ENCODE measurements at places on chromosomes 16 and 17. TPM values are rescaled to one million over a fixed set of nuclear protein-coding genes. Genes with fewer than 3 reads are reported as not detected.

Gene EME1
- 3.6 TPM for total RNA-seq

Gene CDYL2
- 2.8 TPM for total RNA-seq

DNA sequence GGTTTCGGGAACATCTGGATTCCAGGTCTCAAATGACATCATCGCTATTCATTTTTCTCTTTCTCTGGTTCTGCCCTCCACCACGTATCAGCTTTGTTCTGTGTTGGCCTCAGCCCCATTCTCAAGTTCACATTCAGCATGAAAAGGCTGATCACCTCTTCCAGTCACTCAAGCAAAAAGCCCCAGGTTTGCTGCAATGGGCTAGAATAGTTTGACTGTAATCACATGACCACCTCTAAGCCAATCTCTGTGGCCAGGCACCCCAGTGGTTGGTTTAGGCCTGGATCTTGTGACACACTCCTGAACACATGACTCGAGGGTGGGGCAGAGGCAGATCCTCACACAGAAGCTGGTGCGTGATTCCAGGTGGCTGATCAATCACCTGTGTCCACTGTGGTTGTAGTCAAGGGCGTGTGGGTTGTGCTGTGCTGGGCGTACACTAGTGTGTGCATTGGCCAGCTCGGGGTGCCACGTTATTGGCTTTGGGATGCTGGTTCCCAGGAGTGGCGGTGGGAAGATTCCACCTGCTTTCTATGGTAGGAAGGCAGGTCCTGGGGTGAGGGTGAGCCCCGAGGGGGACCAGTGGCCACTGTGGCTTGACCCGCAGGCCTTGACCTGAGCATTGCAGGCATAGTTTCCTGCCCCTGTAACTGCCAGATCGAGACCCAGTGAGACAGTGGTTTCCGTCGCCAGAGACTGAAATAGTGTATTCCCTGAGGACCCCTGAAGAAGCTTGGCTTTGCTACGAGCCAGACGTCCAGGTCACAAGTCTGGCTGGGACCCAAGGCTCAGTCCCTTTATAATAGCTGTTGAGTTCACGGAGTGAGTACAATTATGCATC lies 12.0 kb downstream of the EEF2K start:
- DNase-seq, result peak; percentile 52

Gene SPN
- total RNA-seq, result 2.8 TPM

- peak; percentile 23 for DNase-seq
Observed at GRCh38 chr16:1771864-1772361, 570 bp upstream of the NME3 start.

Gene PTGES3L
- total RNA-seq, result 4.8 TPM

Gene SLC12A4
- total RNA-seq, result 38.1 TPM

GRCh38 chr17:3771140-3771539 lies 29.8 kb downstream of the ITGAE start:
- DNase-seq, result no peak

DNA sequence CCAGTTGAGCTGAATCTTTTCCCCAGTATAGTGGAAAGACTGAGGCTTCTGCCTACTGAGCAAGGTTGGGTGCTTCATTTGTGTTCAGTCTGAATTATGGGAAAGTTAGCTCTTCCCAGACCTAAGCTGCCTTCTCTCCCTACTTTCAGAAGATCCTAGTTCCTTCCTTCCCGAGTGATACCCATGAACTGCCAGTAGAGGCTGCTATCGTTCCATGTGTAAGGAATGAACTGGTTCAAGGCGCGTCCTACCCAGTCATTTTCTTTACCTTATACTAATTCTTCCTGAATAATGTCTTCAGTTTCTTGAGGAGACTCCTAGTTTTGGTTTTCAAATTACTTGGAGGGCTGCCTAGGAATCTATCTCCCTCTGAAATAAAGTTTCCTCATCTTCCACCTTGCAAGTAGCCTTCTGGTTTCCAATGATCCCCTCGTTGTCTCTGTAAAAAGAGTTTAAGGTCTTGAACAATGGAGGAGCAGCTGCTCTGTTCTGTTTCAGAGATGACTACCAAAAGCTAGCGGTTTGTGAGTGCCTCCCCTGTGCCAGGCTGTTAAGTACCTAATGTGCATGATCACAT lies 934 bp upstream of the AOC2 start:
- DNase-seq, result peak; percentile 54

Gene CCL13
- total RNA-seq, result 10.3 TPM

Gene FBXL19
- 9.8 TPM for total RNA-seq

DNA sequence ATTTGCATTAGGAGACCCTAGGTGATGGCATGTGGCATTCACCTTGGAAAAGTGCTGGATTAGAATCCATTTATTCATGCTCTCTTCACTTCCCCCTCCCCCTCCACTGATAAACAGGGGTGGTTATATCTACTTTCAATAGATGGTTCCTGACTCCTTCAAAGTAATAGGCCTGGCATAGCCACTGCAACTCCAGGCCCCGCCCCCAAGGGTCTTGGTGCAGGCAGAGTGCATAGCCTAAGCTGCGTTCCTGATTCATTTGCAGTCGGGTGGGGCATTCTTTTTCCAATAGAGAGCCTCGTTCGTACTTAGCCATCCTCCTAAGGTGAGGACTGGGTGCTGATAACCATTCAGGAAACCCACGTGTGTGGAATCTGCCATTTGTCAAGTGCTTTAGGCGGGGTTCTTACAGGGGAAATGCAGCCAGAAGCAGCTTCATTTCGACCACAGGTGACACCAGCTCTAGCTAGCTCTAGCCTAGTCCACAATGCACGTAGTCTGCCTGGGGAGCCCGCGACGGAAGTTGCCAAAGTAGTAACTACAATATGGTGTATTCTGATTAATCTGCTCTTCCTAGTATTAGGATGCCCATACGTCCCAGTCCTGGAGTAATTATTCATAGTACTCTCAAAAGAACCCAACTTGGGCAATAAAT lies 11.1 kb downstream of the UBE2O start:
- DNase-seq, result no peak

- DNase-seq, result no peak
Observed at GRCh38 chr16:26532456-26532855, 534.3 kb upstream of the C16orf82 start.

Gene SALL1
- not detected for total RNA-seq

- DNase-seq, result peak; percentile 11
Observed at GRCh38 chr16:52591934-52592592, 45.1 kb upstream of the TOX3 start.

- no peak for DNase-seq
Observed at GRCh38 chr16:12611006-12611477, 192.6 kb downstream of the CPPED1 start.

GRCh38 chr16:1048442-1049112 lies 24.0 kb upstream of the SSTR5 start:
- peak; percentile 54 for DNase-seq

DNA sequence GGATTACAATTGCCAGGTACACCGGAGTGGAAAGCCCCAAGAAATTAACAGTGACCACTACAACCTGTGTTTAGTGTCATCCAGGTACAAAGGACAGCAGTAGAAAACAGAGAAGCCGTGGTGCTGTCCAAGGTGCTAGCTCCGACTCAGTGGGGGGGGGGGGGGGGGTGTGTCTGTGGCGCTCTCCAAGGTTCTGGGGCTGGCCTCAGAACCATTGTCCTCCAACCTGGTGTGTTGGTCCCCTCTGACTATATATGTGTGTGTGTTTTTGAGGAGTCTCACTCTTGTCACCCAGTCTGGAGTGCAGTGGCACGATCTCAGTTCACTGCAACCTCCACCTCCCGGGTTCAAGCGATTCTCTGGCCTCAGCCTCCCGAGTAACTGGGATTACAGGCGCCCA lies 5.8 kb upstream of the ZNF23 start:
- no peak for DNase-seq

GRCh38 chr17:19242926-19243325 lies 5.8 kb downstream of the EPN2 start:
- no peak for DNase-seq

DNA sequence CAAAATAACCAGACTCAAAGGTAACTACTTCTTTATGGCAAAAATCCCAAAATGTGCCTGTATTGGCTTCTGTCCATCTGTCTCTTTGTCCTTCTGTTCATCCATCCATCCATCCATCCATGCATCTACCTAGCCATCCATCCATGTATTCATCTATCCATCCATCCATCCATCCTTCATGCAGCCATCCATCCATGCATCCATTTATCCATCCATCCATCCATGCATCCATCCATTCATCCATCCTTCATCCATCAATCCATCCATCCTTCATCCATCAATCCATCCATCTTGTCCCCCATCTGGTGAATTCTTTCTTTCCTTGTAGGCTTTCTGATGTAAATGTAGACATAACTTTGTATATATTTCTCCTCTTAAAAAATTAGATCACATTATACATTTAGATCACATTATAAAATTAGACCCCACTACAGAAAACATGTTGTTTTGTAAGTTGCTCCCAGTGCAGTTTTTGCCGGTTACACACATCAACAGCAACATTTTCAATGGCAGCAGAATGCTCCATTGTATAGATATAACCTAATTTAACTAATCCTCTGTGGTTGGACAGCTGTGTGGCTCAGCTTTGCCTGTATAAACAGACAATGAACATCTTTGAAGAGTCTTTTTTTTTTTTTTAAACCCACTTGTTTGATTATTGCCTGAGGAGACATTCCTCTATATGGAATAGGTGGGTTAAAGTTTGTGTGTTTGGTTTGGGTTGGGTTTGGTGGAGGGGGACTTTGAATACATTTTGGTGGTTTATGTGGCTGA lies 72.0 kb downstream of the MSI2 start:
- DNase-seq, result no peak

- no peak for DNase-seq
Observed at GRCh38 chr16:68826652-68827051, 16.7 kb upstream of the TANGO6 start.

Gene C16orf89
- 2.0 TPM for total RNA-seq

GRCh38 chr16:78405040-78405439 lies 305.6 kb downstream of the WWOX start:
- no peak for DNase-seq

Gene HLF
- 10.3 TPM for total RNA-seq

DNA sequence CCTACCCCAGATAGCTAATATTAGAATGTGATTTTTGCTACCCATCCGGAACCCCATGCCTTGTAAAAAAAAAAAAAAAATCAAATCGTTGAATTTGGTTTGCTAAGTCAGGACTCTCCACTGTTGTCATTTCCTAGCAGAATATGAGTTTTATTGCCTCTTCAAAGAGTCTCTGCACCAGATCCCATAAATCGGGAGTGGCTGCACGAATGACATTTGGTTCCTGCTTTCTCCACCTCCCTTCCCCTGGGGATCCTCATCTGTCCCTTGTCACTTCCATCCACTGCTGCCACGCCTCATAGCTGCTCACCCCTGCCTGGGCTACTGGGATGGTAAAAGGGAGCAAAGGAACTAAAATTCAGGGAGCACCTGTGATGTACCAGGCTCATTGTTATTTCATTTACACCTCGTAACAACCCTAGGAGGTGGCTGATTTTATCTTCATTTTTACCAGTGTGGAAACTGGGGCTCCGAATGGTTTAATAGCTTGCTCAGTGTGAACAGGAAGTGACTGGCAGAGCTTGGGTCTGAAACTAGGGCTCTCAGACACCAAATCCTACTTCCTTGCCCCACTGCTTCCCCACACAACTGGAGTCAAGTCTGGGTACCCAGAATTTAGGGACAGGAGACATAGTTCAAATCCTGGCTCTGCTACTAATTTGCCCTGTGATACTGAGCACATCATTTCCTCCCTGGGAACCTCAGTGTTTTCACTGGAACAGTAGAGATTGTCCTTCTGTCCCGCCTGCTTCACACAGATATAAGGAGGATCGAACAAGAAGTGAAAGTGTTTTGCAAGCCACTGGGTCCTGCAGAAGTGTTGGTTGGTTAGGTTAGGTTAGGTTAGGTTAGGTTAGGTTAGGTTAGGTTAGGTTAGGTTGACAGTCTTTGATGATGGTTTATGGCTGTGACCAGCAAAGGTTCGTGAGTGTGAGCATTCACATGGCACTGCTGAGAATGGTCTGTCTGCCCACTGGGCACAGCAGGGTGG lies 585 bp upstream of the KRT36 start:
- no peak for DNase-seq

GRCh38 chr17:71232801-71233559 lies 887.8 kb upstream of the SOX9 start:
- peak; percentile 24 for DNase-seq

DNA sequence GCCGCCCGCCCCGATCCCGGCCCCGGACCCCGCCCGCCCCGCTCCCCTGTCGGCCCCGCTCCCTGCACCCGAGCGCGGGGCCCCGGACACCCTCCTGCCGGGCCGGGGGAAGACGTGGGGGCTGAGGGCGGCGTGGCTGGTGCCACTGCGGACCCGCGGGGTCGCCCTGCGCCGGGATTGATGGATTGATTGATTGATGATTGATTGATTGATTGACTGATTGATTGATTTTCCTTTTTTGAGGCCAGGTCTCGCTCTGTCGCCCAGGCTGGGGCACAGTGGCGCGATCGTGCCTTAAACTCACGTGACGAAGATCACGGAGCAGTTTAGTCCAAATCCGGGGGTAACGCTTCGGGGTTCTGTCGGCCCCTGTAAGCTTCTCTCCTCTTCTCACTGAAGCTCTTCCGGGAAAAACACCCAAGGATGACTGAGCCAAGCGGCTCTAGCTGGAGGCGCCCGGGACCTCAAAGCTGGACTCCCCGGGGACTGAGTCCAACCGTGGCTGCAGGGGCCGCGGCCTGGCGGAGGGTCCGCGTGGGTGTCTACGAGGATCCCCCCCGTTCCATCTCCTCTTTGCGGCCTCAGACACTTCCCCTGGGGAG lies 40.2 kb upstream of the BHLHA9 start:
- DNase-seq, result no peak
